ENCODE measurements at places on chromosomes 5 and 9.

- no peak for DNase-seq
Observed at GRCh38 chr5:14767735-14768507, 103.4 kb downstream of the OTULIN start.

- DNase-seq = no peak
Observed at GRCh38 chr5:87898574-87898973, 370.1 kb downstream of the TMEM161B start.

- DNase-seq = no peak
Observed at GRCh38 chr5:143063175-143063970, 293.2 kb downstream of the ARHGAP26 start.

DNA sequence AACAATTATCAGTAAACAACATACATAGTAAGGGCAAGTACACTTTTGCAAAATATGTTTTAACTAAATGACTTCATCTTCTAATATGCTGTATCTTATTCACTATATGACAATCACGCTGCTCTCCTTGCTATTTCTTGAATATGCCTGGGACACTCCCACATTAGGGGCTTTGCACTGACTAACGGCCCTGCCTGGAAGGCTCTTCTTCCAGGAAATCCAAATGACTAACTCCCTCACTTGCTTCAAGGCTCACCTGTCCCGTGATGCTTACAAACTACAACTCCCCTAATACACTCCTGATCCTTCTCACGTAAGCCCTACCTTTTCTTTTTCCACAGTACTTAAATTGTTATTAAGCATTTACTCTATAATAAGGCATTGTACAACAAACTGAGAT is 10.6 kb downstream of the ERP44 start:
- no peak for DNase-seq

DNA sequence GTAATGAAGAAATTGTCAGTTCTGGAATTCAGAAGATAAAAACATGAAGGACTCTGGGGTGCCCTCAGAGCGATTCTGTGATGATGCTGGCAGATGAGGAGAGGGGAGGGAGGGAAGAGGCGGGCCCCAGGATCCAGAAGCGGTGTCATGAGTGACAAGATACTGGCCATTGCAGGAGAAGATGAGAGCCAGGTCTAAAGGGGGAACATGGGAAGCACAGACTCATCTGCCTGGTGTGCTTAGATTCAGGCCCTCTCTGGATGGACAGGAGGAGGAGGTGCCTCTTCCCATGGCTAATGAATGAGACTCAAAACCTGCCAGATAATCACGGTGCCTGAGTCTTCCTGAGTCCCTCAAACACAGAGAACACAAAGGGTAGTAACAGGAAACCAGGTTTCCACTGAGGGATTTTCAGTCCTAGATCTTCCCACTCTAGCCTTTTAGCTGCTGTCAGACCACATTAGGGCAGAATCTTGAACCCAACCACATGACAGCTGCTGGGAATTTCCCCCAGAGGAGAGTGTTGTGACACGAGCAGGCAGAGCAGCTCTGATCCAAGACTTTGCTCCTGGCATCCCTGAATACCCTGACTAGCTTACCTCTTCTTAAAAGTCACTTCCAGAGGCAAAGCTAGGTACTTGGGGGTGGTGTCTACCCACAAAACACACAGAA is 28.2 kb upstream of the HSPA9 start:
- DNase-seq = no peak

DNA sequence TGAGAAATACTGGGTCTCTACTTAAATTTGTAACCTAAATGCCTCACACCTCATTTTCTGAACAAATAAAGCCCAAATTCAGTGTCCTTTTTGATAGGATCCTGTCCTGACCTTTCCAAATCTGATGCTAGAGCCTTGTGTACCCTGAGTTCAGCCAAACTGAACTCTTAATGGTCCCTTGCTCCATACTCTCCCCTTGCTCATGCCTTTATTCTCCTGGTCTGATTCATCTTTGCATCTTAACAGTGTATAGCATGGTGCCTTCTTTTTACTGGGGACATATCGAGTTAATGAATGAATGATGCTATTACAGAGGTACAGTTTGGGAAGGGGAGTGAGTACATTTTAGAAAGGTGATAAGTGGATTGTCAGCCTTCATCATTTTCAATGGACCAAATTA is 9.2 kb downstream of the NSD1 start:
- DNase-seq = no peak

Data from stimulated activated CD8-positive, alpha-beta memory T cell treated with anti-CD3 and anti-CD28 coated beads, Interleukin-15, amount 100 ng/mL, for 48 hours (primary cell).